ENCODE measurements at places on chromosomes 12 and 14.

GRCh38 chr12:104360157-104360556, 56.6 kb downstream of the EID3 start:
- no peak for DNase-seq

- no peak for DNase-seq
These were observed 39.4 kb upstream of the BICDL1 start for GRCh38 chr12:119949594-119949993.

DNA sequence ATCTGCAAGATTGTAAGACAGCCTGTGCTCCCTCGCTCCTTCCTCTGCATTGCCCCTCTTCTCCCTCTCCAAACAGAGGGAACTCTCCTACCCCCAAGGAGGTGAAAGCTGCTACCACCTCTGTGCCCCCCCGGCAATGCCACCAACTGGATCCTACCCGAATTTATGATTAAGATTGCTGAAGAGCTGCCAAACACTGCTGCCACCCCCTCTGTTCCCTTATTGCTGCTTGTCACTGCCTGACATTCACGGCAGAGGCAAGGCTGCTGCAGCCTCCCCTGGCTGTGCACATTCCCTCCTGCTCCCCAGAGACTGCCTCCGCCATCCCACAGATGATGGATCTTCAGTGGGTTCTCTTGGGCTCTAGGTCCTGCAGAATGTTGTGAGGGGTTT, 37.4 kb downstream of the DAD1 start:
- no peak for DNase-seq

- no peak for DNase-seq
These were observed 45.6 kb downstream of the MDM2 start for GRCh38 chr12:68853396-68854077.

GRCh38 chr12:48193623-48194022, 9.5 kb downstream of the OR10AD1 start:
- DNase-seq: no peak

DNA sequence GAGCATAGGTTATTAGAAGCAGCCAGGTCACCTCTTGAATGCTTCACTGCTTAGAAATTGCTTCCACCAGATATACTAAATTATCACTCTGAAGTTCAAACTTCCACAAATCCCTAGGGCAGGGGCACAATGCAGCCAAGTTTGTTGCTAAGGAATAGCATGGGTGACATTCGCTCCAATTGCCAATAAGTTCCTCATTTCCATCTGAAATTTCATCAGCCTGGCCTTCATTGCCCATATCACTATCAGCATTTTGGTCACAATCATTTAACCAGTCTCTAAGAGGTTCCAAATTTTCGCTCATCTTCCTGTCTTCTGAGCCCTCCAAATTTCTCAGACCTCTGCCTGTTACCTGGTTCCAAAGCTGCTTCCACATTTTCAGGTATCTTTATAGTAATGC, 356.1 kb downstream of the DAD1 start:
- DNase-seq: no peak

GRCh38 chr12:117187421-117187820, 2.8 kb downstream of the FBXO21 start:
- DNase-seq: no peak

DNA sequence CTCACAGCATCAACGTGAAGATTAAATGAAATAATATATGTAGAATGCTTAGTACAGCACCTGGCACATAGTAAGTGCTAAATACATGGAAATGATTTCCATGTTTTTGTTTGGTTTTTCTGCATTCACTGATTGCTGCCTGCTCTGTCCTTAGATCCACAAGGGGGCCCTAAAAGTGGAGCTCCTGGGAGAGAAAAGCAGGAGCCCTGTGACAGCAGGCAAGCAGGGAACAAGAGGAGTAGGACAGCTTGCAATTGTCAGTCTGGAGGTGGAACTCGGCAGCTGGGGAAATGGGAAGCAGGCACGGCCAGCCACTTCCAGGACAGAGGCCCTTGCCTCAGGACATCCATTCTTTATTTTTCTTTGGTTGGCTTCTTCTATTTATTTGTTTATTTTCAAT, 292.9 kb downstream of the BMP4 start:
- DNase-seq: no peak

GRCh38 chr14:102805941-102806340, 28.7 kb downstream of the TRAF3 start:
- no peak for DNase-seq

- DNase-seq: no peak
These were observed 785 bp downstream of the MLEC start for GRCh38 chr12:120687578-120688289.

DNA sequence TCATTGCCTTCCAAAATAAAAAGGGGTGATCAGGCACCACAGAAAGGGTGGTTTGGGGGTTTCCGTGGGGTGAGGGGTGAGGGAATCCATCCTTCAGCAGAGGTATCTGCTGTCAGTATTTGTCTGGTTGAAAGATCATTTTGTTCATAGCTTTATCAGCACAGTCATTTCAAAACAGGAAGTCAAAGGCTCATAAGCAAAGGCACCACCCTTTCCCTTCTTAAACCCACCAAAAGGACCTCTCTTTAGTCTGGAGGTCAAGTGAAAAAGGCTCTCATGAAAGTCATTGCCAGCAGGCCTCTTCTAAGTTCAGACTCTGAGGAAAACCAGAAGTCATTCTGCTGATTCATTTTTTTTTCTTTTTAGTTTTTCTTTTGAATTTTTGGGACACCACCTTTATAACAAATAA, 6.2 kb downstream of the CHST11 start:
- DNase-seq: no peak

DNA sequence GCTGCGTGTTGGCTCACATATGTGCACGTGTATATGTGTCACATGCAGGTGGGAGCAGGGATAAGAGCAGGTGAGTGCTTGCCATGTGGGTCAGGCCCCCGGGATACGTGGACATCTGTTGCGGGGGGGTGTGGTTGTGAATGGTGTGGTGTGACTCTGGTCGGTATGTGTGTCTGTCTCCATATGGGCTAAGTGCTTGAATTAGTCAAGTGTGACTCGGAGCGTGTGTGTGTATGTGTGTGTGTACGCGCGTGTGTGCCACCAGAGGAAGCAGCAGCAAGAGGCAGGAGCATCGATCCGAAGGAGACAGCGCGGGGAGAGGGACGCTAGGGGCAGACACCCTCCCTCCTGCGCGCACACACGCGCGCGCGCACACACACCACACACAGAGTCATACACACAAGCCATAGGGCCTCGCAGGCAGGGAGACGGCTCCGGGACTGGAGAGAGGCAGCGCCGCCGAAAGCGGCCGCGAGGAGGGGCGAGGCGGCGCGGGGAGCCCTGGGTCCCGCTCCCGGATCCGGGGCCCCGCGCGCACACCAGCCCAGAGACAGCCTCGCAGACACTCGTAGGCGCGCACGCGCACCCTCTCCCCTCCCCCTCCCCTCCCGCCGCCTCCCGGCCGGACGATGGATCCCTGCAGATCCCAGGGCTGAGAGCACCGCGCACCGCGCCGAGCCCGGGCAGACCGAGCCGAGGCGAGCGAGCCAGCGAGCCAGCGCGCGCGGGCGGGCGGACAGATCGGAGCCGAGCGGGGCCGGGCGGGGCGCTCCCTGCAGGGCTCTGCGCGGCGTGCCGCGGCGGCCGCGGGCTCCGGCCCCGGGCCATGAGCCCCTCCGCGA, at the start of gene ASIC1:
ASIC1 (plus strand) TSS at position 597 of the 842 bp plus-strand sequence. CDS start 1,171 bp downstream, outside the sequence.
- no peak for DNase-seq

GRCh38 chr14:77830692-77831091, 30.8 kb downstream of the ADCK1 start:
- DNase-seq: no peak

GRCh38 chr14:58826845-58827686, 189.3 kb downstream of the DACT1 start:
- no peak for DNase-seq

DNA sequence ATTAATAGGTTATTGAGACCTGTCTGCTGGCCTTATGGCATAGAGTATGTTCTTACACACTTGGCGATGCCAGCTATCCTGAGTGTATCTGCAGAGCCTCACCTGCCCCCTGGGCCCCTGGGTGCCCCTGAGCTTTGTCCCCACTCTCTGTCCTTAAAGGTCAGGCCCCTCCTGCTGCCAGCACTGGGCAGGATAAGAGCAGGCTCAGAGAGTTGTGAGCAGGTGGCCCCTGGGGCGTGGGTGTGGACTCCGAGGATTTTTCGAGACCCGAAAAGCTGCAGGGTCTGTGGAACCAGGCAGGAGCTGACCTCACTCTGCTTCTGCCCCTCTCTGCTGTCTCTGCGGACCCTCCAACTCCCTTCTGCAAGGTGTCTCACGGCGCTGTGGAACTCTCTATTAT, 8.2 kb downstream of the HIP1R start:
- DNase-seq: no peak

DNA sequence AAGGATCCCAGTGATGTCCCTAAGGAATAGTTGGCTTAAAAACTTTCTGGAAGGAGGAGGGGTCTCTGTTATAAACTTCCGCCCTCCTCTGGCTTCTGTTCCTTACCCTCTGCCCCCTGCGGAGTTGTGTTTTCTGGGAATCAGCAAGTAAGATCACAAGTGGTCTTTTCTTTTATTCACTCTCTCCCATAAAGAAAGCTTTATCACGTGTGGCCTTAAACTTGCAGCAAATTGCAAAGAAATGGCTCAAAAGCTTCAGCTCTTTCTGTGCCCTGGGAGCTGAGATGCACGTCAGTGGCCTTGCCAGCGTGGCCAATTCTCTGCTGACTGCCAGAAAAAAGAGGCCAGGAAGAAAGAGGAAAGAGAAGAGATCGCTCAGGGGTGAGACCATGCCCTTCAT, at the start of gene SLCO1C1:
SLCO1C1 (plus strand) TSS at position 101 of the 400 bp plus-strand sequence. CDS start 4,245 bp downstream, outside the sequence.
- no peak for DNase-seq

DNA sequence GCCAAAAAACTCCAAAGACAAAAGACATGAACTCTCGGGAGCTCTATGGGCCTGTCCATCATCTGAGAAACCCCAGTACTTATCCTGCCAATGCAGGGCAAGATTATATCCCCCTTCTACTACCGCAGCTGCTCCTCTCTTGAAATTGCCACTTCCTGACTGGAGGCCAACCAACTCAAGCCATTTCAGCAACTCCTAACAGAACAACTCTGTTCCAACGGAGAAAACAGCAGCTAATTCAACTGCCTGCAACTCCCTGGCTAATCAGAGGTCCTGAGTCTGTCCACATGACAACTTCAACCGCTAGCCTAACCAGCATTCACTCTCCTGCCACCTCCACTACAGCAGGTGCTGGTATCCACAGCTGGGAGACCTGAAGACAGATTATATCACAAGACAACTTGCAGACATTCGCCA, 24.1 kb downstream of the CEP83 start:
- DNase-seq: no peak

GRCh38 chr12:94209240-94209639, 60.9 kb downstream of the PLXNC1 start:
- no peak for DNase-seq

DNA sequence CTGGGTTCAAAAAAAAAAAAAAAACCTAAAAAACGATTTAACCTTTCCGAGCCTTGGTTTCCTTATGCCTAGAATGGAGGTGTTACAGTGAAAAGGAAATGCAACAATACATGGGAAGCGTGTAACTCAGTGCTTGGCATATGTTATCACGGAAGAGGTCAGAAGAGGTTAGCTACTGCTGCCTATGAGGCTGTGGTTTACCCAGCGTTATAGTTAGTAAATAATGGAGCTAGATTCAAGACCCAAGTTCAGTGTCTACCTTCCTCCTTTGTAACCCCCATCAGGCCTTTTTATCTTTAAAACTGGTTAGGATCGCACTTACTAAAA, 839 bp downstream of the IFT43 start:
- DNase-seq: no peak

DNA sequence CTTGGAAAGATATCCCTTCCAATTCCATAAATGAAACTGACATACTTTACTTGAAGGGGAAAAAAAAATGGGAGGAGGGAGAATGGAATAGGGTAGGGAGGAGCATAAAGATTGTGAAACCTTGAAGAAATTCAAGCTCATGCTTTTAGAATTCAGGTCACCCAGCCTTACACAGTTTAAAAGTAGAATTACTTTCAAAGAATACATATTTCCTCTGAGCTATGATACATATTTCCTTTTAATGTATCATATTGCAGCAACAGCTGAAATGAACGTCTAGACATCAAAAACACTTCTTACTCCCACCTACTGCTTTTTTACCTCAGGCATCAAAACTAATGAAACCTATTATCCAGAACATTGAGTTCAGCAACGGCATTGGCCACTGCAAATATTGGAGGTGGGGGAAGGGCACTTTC, 156.0 kb downstream of the MED13L start:
- no peak for DNase-seq

- no peak for DNase-seq
These were observed 511 bp downstream of the ANO6 start for GRCh38 chr12:45216230-45216982.

GRCh38 chr14:34450542-34450915, 11.5 kb downstream of the SPTSSA start:
- DNase-seq: no peak

DNA sequence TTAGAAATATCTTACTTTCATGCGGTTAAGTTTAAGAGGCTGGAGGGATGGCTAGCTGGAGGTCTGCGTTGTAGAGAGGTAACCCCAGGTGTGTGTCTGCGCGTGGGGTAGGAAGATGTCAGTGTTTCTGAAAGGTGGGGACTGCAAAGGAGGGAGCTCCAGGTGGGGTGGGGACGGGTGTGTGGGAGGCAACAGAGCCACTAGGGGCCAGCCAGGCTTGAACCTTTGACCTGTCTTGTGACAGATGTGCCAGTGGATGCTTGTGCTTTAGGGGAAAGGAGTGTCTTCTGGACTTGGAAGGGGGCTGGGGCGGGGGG, 841 bp downstream of the GLI1 start:
- DNase-seq: no peak

Data from kidney epithelial cell (primary cell).